Kidney capillary endothelial cell (primary cell): ENCODE measurements at places on chromosomes 5 and 9.

DNA sequence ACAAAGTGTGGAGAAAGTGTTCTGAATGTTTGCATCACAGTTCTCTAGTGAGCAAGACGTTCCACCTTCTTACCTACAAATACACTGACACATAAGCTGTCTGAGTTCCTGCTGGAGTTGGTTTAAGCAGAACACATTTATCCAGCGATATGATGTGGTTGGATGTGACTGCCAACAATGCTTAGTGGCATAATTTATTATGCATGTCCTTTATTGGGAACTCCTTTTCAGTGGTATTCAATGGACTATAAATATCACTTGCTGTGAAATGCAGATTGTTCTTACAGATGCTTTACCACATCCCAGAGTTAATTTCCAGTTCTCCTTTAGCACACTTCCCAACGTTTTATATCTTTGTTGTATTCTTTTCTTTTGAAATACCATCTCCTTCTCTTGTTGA is 222.2 kb downstream of the LURAP1L start:
- DNase-seq, result no peak

DNA sequence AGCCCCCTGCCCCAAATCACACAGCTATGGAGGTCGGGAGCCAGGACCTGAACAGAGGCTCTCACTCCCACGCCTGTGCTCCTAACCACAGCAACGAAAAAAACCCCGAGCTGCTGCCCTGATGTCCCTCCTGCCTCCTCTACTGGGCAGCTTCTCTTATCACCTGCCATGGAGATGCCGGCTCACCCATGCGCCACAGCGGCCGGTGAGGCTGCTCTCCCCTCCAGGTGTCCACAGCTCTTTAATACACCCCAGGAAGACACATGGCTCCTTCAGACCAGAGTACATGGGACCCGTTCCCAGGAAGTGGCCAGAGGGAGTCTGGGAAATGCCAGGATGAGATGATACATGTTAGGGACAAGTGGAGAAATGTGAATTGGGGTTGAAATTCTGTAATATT is 110.9 kb downstream of the COL23A1 start:
- no peak for DNase-seq

GRCh38 chr5:133635051-133635450 is 22.7 kb upstream of the FSTL4 start:
- peak; percentile 11 for DNase-seq

GRCh38 chr5:171624396-171624795 is 161.2 kb upstream of the SMIM23 start:
- no peak for DNase-seq

DNA sequence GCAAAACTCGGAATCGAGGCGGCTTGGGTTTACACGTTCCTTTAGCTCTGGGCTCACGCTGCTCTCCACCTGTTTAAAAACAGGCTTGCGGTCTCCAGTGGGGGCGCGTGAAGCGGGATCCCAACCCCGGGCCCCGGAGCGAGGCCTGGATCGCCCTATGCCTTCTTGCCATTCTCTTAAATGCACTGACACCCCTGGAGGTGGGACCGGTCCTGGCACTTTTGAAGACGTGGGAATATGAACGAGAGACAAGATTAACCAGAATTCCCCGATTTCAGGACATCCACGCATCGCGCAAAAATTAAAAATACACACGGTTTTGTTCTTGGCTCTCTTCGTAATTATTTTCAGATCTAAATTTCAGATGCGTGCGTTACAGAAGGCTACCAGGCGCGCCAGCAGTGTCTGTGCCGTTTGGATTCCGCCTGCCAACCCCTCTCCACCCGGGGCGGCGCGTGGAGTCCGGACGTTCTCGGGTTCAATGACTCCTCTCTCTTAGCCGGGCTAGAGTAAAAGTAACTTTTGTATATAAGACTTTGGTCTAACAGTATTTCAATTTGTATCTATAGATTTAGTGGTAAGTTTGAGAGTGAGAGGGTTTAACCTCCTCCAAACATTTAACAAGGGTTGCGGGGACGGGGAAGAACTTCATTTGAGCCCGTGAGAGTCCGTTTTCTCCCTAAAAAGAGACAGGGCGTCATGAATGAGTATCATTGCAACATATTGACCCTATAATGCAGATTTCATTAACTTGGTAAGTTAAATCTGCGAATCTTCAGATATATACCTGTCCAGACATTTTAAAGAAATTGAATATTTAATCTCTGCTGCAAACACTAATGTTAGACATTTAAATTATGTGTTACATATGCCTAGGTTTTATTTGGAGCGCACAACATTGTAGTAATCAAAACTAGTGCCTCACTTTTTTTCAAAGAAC is 3.8 kb downstream of the FOXD1 start:
- no peak for DNase-seq

DNA sequence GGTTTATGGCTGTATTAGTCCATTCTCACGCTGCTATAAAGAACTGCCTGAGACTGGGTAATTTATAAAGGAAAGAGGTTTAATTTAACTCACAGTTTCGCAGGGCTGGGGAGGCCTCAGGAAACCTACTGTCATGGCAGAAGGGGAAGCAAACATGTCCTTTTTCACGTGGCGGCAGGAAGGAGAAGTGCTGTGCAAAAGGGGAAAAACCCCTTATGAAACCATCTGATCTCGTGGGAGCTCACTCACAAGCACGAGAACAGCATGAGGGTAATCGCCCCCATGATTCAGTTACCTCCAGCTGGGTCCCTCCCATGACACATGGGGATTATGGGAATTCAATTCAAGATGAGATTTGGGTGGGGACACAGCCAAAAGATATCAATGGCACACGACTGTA is 13.9 kb downstream of the LRRC70 start:
- DNase-seq, result no peak

DNA sequence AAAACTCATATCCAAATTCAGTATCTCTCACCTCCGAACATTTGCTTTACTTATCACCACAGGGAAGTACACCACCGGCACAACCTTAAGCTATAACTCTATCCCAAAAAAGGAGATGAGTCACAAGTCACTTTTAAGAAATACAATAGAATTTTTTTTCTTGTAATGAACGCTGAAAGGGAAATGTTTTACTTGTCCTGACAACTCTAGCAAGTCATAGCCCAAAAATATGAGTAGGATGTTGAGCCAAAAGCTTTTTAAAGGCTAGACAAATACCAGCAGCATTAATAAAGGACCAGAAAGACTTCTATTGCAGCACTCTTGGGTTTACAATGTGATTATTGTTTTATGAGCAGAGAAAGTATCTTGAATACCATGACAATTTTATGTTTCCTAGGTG is 147.3 kb upstream of the FST start:
- DNase-seq, result no peak

DNA sequence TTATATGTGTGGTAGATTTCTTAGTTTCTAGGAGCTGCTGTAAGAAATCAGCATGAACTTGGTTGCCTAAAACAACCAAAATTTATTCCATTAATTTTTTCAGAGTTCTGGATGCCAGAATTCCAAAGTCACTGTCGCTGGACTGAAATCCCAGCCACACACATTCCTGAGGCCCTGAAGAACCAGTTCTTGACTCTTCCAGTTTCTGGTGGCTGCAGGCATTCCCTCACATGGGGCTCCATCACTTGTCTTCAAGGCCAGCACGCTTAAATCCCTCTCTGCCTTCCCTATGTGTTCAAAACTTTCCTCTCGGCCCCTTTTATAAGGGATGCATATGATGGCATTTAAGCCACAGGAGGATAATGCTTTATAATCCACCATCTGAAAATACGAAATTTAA is 1237.5 kb upstream of the CDH9 start:
- no peak for DNase-seq

- no peak for DNase-seq
Observed at GRCh38 chr5:135651156-135651555, 72.4 kb upstream of the CXCL14 start.

DNA sequence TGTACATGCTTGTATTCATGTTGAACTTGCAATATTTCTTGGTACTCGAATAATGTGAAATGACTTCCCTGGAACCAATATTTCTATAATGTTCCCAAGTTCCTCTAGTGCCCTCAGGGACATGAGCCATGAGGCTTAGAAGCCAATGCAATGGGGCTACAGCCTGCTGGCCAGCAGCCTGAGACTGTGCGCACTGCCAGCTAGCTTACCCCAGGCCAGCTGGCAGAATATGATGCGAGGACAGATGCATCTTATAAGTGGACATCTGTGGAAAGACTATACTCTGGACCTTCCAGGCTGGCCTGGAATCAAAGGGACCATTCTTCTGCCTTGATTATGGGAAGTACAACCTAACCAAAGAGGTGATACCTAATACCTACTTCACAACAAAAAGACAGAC is 1862.0 kb upstream of the ACO1 start:
- DNase-seq, result no peak

DNA sequence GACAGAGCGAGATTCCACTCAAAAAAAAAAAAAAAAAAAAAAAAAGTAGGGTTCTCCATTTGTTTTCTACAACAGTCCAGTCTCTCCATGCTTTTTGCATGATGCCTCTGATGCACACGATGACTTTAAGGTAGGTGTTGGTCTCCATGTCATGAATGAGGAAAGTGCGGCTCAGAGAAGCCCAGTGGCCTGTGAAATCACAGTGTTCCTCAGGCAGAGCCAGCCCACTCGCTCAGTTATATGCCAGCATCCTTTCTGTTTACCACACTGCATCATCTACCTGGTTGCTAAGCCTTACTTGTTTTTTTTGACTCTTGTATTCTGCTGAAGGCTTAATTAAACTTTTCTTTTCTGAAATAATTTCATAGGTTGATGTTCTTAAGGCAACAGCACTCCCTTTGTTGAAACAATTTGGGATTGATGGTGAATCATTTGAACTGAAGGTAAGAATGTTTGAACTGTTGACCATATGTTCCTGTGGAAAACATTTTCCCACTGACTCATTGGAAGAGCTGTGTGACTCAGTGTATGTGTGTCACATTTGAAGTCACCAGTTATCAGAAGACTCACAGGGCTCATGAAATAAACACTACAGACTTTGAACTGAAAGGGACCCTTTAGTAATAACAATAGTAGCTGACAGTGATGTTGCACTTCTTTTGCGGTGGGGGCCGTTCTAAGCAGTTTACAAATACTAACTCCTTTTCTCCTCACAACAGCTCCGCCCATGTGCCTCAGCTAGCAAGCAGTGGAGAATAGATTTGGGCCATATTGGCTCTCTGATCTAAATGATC is 40.2 kb downstream of the RCL1 start:
- DNase-seq, result peak; percentile 98

DNA sequence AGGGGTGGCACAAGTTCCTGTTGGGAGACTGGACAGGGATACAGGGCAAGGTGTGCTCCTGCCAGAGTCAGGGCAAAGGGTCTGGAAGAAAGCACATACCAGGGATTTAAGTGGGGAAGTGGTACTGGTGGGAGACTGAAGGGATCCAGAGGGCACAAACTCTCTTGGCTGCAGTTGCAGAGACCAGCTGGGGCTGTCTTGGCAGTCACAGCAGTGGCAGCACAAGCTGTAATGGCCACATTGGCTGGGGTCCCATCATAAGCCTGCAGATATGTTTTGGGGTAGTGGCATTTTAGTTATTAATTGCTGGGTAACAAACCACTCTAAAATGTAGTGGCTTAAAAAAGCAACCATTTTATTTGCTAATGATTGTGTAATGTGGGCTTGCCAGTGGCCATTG is 492.2 kb downstream of the ENC1 start:
- DNase-seq, result no peak

- DNase-seq, result no peak
Observed at GRCh38 chr9:26662476-26662875, 230.1 kb downstream of the CAAP1 start.

GRCh38 chr9:4987961-4988421 is 2.9 kb downstream of the JAK2 start:
- peak; percentile 67 for DNase-seq

GRCh38 chr9:109549386-109549785 is 51.3 kb upstream of the PTPN3 start:
- no peak for DNase-seq

- no peak for DNase-seq
Observed at GRCh38 chr9:68961587-68961986, 52.3 kb downstream of the PRKACG start.

- no peak for DNase-seq
Observed at GRCh38 chr5:166982226-166982625, 1309.2 kb upstream of the WWC1 start.

DNA sequence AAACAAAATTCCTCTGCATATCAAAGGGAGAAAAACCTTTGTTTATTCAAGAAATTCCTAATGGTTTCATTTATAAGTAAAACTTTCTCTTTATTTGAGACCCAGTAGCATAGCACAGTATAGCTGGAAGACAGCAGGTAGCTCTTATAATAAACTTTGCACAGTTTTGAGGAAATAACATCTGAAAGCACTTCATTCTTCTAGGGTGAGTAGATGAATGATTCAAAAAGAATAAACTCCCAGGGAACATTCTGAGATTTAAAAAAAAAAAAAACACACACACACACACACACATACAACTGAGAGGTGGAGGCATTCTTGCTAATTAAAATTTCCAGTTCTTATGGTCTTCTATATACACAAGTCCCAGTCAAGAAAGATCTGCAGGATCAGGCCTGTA is 197.3 kb downstream of the BNC2 start:
- no peak for DNase-seq

DNA sequence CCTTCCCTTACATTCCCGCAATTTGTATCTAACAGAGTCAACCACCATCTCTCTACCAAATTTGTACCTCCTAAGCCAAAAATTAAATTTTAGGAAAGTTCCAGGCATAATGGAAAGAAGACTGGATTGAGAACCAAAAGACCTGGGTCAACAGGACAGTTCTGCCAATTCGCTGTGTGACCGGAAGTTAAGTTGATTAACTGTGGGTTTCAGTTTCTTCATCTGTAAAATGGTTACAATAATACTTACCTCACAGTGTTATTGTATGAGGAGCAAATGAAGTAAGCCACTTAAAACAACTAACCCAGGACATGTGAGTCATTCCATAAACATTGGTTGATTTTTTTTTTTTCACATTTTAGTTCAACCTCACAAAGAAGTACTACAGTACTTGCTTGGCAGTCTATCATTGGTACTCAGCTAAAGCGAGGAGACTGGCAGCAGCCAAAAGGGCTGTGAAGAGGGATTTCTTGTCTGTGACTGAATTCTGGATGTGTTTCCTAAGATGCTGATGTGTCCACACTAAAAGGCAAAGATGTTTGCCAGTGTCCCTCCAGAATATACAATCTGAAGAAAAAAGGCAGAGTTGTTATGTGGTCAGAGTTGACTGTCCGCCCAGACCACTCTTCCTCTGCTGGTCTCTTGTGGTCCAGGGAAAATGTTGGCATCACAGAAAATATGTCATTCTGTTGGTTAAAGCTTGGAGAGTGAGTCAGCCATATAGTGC is 198.6 kb downstream of the TLE1 start:
- no peak for DNase-seq

GRCh38 chr5:61322738-61323725 is 9.0 kb upstream of the ZSWIM6 start:
- DNase-seq, result peak; percentile 96

- no peak for DNase-seq
Observed at GRCh38 chr5:133121080-133121479, 69.3 kb downstream of the HSPA4 start.
